OCI-LY7 (cell line): ENCODE measurements at places on chromosomes 1 and 21.

DNA sequence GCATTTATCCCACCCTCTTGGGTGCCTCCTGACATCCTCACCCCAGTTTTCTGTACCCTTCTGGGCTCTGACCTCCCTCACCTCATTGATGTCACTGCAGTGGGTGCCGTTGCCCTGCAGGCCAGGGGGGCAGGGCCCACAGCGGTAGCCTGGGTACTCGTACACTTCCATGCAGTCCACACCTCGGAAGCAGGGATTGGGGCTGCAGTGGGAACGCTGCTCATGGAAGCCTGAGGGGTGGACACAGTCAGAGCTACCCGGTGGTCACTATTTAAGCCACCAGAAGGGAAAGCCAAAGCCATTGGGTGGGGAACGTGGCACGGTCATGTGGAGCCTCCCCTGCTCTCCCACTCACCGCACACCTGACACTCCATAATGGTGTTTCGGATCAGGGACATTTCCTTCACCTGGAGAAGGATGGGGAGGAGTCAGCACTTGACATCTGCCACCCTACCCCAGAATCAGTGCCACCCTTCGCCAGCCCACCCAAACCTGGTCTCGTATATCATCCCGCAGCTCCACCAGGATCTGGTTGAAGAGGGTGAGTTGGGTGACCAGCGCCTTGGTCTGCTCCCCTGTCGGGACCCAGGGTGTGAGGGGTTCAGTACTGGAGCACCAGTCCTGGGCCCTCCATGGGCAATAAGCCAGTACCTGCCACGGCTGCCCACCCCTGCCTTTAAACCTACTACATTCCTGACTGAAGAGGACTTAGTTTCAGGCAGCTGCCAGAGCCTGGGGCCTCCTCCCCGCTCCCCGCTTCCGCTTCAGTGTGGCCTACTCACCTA lies 4.8 kb downstream of the THBS3 start:
- DNase-seq = no peak

DNA sequence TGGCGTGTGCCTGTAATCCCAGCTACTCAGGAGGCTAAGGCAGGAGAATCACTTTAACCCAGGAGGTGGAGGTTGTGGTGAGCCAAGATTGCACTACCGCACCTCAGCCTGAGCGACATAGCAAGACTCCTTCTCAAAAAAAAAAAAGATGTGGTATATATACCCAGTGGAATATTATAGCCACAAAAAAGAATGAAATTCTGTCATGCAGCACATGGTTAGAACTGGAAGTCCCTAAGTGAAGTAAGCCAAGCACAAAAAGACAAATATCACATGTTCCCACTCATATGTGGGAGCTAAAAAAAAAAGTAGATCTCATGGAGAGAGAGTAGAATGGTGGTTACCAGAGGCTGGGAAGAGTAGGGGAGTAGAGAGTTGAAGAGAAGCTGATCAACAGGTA lies 18.7 kb downstream of the PSMB4 start:
- DNase-seq = no peak

DNA sequence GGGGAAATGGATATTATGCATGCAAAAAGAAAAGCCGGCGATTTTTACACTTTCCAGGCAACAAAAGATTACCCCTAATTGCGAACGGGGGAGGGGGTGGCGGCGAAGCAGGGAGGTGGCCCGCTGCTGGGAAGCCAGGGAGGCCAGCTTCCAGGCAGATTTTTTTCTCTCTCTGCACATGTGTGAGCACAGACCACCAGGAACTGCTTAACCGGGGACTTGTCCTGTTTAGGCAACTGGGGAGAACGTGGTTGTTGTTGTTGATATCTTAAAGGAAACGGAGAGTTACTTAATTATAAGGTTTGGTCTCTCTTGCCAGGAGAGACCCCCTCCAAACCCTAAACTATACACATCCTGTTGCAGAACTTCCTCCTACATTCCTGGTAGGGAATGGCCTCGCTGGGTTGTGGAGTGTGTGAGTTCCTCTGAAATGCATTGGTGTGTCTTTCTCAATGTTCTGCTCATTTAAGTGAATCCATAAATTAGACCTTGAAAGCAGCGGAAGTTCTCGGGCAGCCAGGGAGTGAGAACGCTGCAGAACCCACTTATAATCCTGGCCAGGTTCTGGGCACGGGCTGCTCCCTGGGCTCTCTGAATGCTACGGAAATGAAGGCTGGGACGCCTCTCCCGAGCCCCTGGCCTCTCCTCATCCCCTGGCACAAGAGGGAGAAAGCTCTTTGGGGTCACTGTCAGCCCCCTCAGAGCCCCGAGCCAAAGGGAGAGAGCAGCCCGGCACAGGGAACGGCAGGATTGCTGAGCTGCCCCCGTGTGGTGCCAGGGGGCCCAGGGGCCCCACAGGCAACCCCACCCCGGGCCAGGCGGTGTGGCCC lies 250.0 kb downstream of the FOXD2 start:
- DNase-seq = no peak

DNA sequence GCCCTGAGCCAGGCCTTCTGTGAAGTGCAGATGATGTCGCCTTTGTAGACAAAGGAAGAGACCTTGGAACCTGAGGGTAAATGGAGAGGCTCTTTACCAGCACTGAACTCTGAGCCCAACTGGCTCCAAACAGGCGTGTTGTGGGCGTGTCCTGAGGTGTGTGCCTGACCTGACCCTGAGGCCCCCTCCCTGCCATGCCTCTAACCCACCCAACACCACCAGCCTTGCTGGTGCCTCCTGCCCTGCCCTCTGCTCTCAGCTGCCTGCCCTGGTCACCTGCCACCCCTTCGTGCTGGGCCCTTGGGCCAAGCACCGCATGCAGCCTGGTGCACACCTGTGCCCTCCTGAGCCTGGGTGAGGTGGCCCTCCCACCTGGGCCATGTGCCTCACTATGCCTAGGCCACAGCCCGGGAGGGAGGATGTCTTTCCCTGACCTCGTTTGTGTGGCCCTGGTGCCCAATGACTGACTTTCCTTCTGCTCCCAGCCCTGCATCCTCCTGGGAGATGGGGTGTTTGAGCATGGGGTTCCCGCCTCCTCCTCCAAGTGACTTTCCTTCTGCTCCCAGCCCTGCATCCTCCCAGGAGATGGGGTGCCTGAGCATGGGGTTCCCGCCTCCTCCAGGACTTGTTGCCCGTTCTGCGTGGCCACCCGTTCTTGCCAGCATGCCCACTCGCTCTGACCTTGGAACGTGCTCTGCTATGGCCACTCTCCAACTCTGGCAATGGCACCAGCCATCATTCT lies 157.0 kb downstream of the PCBP3 start:
- DNase-seq = no peak

DNA sequence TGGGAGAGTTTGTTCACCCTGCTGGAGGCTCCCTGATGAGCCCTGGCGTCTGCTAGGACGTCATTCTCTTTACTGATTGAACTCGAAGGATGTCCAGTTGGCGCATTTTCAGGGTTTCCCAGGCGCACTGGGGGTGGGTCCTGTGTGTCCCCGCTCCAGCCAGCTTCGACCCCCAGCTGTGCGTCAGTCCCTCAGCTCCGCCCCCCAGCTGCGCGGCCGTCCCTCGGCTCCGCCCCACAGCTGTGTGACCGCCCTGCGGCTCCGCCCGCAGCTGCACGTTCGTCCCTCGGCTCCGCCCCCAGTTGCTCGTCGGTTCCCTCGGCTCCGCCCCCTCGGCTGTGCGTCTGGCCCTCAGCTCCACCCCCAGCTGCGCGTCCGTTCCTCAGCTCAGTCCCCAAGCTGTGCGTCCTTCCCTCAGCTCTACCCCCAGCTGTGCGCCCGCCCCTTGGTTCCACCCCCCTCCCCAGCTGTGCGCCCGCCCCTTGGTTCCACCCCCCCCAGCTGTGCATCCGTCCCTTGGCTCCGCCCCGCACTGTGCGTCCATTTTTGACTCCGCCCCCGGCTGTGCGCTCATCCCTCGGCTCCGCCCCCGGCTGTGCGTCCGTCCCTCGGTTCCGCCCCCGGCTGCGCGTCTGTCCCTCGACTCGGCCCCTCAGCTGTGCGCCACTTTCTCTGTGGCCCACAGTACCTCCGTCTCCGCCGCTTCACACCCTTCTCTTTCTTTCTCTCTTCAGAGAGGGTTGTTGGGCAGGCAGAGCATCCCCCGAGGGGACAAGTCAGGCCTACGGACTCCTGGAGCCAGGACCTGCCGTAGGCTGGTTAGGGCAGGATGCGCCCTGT lies 61.3 kb downstream of the FAAP20 start:
- peak; percentile 98 for DNase-seq

DNA sequence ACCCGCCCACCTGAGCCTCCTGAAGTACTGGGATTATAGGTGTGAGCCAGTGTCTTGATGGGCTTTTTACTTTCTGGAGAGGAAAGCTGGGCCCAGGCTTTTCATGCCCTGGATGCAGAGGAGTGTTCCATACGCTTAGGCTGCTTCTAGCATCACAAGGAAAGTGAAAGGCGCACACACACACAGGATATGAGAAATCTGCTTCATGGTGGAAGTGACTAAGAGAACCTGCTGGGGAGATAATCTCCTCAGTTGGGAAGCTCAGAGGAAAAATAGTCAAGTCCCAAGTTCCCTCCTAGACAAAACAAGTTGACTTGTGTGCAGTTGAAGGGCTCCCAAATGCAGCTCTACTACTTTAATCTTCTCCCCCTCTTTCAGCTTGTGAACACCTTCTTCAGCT lies 2.2 kb downstream of the NUDC start:
- no peak for DNase-seq

DNA sequence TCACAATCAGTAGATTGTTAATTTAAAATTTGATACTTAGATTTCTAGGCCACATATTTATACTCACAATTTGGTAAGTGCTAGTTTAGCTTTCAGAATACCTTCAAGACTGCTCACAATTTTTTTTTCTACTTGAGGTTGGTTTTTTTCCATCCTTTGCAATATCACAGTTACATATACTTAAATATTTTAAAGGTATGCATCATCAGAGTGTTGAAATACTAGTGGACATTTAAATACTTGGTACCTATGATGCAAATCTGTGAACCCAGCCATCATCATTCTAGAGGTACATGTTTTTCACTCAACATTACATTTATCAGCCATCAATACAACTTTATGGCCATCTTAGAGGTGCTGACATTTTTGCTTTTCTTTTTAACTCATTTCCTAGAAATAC lies 6.2 kb upstream of the LRRC40 start:
- no peak for DNase-seq

GRCh38 chr1:159879977-159880376 lies 17.5 kb upstream of the VSIG8 start:
- DNase-seq = no peak

GRCh38 chr1:203937678-203938330 lies 76.4 kb downstream of the SNRPE start:
- DNase-seq = peak; percentile 86

DNA sequence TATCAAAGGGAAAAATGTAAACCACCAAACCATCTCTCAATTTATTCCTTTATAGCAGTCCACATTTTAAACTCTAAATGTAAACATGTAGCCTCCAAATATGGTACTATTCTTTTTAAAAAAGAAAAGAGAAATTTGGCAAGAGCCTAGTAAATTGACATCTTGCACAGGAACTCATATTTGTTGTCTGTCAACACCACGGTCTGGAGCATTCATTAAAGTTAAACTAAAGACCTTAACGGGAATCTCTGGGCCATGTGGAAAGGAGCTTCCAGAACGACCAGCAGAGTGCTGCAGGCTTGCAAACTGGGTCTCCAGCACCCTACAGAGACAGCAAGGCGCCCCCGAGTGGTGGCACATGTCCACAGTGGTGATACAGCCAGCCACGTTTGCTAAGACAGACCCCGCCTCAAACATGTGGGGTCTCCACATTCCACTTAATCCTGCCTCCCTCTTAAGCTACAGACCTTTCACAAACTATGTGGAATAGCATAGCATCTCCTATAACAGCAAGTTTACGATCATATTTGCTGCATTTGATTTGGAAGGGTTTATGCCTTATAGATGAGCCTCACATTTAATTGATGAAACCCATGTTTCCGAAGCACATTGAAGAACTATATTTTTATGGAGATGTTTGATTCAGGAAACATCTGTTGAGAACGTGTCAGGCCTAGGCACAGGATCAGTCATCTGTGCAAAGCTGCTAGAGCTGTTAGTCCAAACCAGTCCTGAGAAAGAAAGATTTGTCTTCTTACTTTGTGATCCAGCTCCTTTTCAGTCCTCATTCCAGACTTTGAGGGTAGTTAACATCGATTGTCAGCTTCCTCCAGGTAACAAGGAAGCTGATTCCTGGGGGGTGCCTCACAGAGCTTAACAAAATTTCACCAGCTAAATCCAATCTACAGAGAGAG lies 96.4 kb upstream of the BACE2 start:
- peak; percentile 2 for DNase-seq

DNA sequence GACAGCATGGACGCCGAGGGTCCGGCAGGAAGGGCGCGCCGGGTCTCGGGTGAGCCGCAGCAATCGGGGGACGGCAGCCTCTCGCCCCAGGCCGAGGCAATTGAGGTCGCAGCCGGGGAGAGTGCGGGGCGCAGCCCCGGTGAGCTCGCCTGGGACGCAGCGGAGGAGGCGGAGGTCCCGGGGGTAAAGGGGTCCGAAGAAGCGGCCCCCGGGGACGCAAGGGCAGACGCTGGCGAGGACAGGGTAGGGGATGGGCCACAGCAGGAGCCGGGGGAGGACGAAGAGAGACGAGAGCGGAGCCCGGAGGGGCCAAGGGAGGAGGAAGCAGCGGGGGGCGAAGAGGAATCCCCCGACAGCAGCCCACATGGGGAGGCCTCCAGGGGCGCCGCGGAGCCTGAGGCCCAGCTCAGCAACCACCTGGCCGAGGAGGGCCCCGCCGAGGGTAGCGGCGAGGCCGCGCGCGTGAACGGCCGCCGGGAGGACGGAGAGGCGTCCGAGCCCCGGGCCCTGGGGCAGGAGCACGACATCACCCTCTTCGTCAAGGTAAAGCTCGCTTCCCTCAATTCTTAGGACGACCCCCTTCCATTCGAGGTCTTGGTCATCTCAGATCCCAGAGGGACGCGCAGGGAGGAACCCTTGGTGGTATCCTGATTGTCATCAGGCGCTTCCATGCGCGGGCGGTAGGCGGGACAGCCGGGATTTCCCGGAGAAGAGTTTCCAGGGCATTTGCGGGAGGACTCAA lies 1.6 kb downstream of the CLIC6 start:
- no peak for DNase-seq

GRCh38 chr1:11654137-11654938 lies at the start of the genes FBXO2 and FBXO44:
Gene FBXO2, minus strand, starts transcription at chr1:11654429. Its CDS starts 89 bp downstream, at chr1:11654340.
Gene FBXO44, plus strand, starts transcription at chr1:11654877. Its CDS starts 959 bp downstream, at chr1:11655836.
- peak; percentile 67 for DNase-seq

DNA sequence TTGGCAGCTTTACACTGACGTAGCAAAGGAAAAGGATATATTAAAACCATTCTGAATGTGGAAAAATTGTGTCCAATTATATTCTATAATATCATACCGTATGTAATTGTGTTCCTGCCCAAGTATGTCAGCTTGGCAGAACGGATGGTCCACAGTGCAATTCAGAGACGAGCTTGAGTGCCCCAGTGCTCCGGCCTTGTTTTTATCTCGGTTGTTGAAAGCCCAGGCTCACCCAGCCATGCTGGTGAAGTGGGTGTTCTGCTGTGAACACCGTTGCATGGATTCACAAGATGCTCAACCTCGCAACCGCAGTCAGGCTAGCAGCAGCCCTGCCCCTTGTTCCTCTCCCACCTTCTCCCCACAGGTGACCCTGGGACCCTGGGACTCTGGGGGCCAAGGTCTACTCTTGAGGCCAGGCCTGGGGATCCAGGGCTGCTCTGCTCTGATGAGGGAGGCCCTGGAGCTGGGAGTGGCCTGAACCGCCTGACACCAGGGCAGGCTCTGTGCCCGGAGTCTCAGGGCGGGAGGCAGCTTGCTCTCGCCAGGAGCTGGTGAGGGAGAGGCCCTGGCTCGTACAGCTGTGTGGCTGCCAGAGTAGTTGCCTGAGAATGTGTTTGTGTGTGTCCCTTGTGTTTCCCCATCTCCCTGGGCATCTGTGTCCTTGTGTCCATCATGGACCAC lies 11.2 kb downstream of the PTPRF start:
- DNase-seq = no peak
